Gastrocnemius medialis (tissue), 4 donors: ENCODE measurements at places on chromosomes 12 and 14. TPM values are rescaled to one million over a fixed set of nuclear protein-coding genes. Genes with fewer than 3 reads are reported as not detected.

DNA sequence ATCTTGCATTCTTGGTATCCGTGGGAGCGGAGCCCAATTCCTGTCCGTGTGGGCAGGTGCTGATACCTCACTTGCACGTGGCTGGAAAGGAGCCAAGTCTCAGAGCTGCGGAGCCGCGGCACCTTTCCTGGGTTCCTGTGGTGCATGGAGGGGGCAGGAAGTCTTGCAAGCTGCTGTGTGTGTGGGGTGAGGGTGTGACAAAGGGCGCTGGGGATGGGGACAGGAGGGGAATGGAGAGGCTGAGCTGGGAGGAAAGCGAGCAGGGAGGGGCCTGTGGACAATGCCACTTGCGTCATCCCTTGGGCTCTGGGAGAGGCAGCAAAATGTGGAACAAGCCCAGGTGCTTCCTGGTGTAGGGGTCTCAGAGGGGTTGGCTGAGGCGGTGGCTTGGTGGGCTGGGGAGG, 86.7 kb downstream of the CALM1 start:
- H3K4me1 ChIP-seq: no peaks in the 10 kb centered on the region
- no peaks in the 10 kb centered on the region for H3K36me3 ChIP-seq
- no peak overlapping the region for H3K4me3 ChIP-seq
- H3K27ac ChIP-seq: no peak overlapping the region
- H3K27me3 ChIP-seq: no peaks in the 10 kb centered on the region

DNA sequence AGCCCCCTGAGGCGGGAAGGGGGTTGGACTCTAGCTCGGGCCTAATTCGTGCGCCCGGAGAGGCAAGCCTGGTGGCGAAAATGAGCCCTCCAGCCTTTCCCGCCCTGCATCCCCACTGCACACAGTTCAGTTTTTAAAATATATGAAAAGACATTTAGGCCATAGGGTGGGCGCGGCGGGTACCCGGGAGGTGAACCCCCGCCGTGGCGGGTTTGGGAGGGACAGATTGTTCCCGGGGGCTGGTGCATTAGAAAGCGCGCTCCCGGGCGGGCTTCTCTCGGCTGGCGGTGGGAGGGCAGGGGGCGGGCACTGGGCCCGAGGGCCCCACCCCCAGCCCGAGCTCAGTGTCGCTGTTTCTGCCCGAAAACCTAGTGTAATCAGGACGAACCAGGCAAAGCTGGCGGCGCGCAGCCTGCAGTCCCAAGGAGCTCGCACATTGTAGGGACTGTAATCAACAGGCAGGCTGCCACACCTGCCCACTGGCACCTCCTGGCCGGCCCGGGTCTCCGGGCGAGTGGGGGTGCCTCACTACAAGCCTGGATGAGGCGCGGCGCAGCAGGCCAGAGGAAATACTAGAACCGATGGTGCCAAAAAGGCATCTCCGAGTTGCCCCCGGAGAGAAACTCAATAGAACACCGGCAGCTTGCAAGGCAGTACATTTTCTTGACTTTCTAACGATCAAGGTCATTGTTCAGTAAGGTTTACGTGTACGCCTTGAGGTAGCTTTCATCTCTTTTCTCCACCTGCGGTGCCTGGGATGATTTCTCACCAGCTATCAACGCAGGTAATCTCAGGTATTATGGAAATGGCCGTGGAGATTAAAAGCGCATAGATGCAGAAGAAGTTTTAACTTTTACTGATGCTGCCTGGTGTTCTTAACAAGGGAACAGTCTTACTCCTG, 764 bp upstream of the SPTB start:
- DNase-seq: no peak
- peak overlapping the region; percentile 98 for H3K27ac ChIP-seq
- peaks cover 19% of the 10 kb centered on the region for H3K4me1 ChIP-seq
- peaks cover 2% of the 10 kb centered on the region for H3K27me3 ChIP-seq
- peak overlapping the region; percentile 74 for H3K4me3 ChIP-seq
- no peaks in the 10 kb centered on the region for H3K36me3 ChIP-seq

DNA sequence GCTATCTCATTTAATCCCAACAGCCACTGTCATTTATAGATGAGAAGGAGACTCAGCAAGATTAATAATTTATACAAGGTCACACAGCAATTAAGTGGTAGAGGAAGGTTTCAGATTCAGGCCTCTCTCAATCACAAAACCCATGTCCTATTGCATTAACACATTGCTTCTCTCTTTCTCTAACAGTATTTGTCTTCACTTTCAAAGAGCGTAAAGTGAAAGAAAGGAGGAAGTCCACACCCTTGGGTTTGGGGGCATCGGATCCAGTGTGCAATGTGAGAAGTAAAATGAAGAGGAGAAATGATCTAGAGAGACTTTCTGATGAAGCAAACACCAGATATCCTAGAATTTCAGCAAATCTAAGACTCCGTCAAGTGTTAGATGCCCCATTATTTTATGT, 7.0 kb upstream of the VRK1 start:
- no peaks in the 10 kb centered on the region for H3K27me3 ChIP-seq
- H3K4me1 ChIP-seq: no peaks in the 10 kb centered on the region
- H3K27ac ChIP-seq: no peak overlapping the region
- no peak overlapping the region for H3K4me3 ChIP-seq

GRCh38 chr12:115320967-115321366, 637.0 kb upstream of the TBX3 start:
- H3K27me3 ChIP-seq: no peaks in the 10 kb centered on the region
- peak; percentile 15 for DNase-seq
- H3K4me1 ChIP-seq: no peaks in the 10 kb centered on the region
- H3K36me3 ChIP-seq: no peaks in the 10 kb centered on the region
- no peak overlapping the region for H3K4me3 ChIP-seq

DNA sequence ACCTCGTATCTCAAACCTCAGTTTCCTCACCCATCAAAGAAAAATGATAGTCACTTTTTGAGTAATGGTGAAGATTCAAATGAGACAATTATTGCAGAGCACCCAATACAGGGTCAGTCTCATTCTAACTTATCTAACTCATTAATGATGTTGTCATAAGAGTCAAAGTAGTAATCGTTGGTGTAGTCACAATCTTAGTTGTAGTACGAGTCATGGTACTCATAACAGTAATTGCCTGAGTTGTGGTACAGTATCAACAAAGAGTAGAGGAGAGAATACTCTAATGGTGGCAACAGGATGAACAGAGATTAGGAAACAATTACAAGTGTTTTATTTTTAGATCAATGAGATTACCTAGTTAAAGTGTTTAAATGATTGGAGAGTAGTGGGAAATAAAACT, 93.6 kb upstream of the TMTC2 start:
- DNase-seq: no peak
- H3K4me3 ChIP-seq: no peak overlapping the region
- H3K27ac ChIP-seq: no peak overlapping the region

- H3K4me3 ChIP-seq: no peak overlapping the region
- no peak overlapping the region for H3K27ac ChIP-seq
- no peaks in the 10 kb centered on the region for H3K36me3 ChIP-seq
These were observed 123.1 kb downstream of the ZNF664 start for GRCh38 chr12:124096109-124096508.

DNA sequence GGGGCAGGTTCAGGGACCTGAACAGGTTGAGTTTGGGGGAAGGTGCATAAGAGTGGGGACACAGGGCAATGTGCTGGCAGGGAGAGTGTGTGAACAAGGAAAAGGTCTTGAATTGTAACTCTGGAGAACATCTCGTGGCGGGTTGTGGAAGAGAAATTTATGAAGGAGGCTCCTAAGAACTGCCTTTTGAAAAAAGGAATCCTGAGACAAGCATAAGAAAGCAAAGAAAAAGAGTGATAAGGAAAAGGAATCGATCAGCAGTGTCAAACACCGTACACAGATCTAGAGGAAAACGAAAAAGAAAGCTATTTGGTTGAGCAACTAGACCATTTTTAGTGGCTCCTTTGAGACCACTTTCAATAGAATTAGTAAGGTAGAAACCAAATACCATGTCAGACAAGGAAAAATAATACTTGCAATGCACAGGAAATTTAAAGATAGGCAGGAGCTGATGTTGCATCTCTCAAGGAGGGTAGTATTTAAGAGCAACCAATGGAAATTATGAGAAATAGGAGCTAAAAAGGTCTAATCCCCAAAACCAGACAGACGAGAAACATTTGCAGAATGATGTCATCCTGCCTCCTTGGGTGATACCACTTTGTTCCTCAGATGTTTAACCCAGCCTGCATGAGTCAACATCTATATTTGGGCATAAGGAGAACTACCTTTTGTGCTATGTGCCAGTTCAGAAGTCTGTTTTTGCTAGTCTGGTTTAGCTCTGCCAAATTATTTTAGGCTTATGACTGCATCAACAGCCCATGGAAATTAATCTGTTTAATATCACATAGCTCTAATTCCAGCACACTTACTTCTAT, 64.5 kb upstream of the STK38L start:
- H3K4me3 ChIP-seq: no peak overlapping the region
- peaks cover 15% of the 10 kb centered on the region for H3K4me1 ChIP-seq
- H3K36me3 ChIP-seq: no peaks in the 10 kb centered on the region
- no peak overlapping the region for H3K27ac ChIP-seq

GRCh38 chr12:12797794-12798152, 12.3 kb downstream of the APOLD1 start:
- no peaks in the 10 kb centered on the region for H3K4me1 ChIP-seq
- H3K36me3 ChIP-seq: no peaks in the 10 kb centered on the region
- H3K4me3 ChIP-seq: no peak overlapping the region
- H3K27ac ChIP-seq: no peak overlapping the region
- no peak for DNase-seq

DNA sequence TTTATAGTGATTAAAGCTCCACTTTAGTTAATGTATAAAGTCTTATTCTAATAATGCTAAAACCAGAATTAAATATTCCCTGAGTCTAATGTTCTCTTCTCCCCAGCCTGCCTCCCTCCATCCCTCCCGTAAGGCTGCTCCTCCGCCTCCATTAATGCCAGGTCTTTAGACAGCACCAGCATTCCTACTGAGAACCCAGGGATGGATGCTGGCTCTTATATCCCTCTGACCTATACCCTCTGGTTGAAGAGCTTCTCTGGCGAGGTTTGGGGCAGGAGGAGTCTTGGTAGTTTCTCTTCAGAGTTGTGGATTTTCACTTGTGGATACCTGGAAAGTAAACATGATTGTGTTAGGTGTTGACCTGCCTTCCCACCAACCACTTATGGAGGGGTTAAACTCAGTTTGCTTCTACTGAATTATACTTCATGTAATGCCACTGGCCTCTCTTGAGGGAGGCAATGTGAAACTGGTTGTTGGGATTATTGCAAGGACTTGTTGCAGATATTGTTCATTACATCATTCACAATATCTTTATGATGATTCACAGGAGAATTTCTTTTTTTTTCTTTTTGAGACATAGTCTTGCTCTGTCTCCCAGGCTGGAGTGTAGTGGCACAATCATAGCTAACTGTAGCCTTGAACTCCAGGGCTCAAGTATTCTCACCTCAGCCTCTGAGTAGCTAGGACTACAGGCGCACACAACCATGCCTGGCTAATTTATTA, 11.1 kb upstream of the SMAGP start:
- H3K4me1 ChIP-seq: no peaks in the 10 kb centered on the region
- no peak overlapping the region for H3K27ac ChIP-seq
- no peaks in the 10 kb centered on the region for H3K27me3 ChIP-seq
- H3K36me3 ChIP-seq: no peaks in the 10 kb centered on the region

DNA sequence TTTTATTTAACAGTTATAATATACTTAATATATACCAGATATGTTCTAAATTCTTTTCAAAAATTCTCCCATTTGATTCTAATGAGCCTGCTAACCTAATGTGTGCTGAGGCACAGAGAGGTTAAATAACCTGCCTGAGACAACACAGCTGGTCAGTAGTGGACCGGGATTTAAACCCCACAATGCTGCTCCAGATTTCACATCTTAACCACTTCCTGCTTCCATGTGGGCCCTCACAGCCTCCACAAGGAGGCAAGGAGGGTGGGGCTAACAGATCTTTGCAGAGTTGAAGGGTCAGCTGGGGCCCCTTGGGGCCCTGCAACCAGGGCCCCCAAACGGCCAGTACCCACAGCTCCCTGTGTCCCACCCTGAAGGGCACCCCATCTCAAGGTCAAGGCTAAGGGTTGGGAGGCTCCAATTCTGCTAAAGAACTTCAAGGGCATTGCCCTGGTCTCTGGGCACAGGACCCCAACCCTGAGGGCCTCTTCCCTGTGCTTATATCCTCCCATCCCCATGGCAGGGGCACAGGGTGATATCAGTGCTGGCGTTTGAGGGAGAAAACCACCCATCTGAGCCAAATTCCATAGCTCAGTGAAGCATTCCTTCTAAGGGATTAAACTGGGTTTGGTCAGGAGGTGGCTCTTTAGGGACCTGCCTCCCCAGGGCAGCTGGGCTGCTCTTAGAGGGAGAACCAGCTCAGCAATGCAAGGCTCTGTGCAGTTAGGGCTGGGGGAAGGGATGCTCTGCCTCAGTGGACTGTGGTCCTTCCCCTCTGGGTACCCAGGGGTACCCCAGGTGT, 2.2 kb downstream of the KRT80 start:
- H3K4me3 ChIP-seq: no peak overlapping the region
- no peak overlapping the region for H3K27ac ChIP-seq
- DNase-seq: no peak
- peaks cover 18% of the 10 kb centered on the region for H3K4me1 ChIP-seq
- no peaks in the 10 kb centered on the region for H3K36me3 ChIP-seq

GRCh38 chr12:75790219-75790618, 241.4 kb downstream of the PHLDA1 start:
- no peaks in the 10 kb centered on the region for H3K36me3 ChIP-seq
- no peak for DNase-seq
- no peak overlapping the region for H3K27ac ChIP-seq
- H3K4me1 ChIP-seq: no peaks in the 10 kb centered on the region
- H3K4me3 ChIP-seq: no peak overlapping the region
- no peaks in the 10 kb centered on the region for H3K27me3 ChIP-seq

GRCh38 chr12:113198296-113198695, 12.8 kb downstream of the RITA1 start:
- no peak overlapping the region for H3K4me3 ChIP-seq
- no peak for DNase-seq
- H3K27me3 ChIP-seq: no peaks in the 10 kb centered on the region
- H3K4me1 ChIP-seq: peaks cover 16% of the 10 kb centered on the region
- no peaks in the 10 kb centered on the region for H3K36me3 ChIP-seq

- no peak overlapping the region for H3K4me3 ChIP-seq
- H3K36me3 ChIP-seq: no peaks in the 10 kb centered on the region
- peaks cover 26% of the 10 kb centered on the region for H3K4me1 ChIP-seq
- no peak overlapping the region for H3K27ac ChIP-seq
- H3K27me3 ChIP-seq: no peaks in the 10 kb centered on the region
- no peak for DNase-seq
These were observed 41.1 kb upstream of the CSRNP2 start for GRCh38 chr12:51124504-51124903.

The HCAR1 gene
- not detected for total RNA-seq

The PIP4P1 gene
- 18.8 TPM for total RNA-seq

The CLEC1A gene
- total RNA-seq: 1.1 TPM

The CHFR gene
- 19.6 TPM for total RNA-seq

The KRT7 gene
- 1.1 TPM for total RNA-seq

The KRT79 gene
- not detected for total RNA-seq

The CLEC4C gene
- not detected for total RNA-seq
